H54 (cell line): ENCODE measurements at places on chromosomes 12 and 14.

DNA sequence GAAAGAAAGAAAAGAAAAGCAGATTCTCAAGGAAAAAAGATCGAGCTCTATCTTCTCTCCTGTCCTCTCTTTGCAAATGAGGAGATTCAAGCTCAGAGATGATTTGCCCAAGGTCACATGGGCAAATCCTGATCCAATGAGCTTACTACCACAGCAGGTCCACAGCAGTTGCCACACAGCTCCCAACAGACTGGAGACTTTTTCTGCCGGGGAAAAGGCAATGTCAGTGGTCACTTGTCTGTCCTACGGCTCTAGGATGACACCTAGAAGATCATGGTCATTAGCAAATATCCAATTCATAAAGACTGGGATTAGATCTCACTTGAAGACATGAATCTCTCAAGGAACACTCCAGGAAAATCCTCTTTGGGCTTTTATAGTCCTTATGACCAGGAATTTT lies 58.8 kb downstream of the TTC7B start:
- no peak for DNase-seq

DNA sequence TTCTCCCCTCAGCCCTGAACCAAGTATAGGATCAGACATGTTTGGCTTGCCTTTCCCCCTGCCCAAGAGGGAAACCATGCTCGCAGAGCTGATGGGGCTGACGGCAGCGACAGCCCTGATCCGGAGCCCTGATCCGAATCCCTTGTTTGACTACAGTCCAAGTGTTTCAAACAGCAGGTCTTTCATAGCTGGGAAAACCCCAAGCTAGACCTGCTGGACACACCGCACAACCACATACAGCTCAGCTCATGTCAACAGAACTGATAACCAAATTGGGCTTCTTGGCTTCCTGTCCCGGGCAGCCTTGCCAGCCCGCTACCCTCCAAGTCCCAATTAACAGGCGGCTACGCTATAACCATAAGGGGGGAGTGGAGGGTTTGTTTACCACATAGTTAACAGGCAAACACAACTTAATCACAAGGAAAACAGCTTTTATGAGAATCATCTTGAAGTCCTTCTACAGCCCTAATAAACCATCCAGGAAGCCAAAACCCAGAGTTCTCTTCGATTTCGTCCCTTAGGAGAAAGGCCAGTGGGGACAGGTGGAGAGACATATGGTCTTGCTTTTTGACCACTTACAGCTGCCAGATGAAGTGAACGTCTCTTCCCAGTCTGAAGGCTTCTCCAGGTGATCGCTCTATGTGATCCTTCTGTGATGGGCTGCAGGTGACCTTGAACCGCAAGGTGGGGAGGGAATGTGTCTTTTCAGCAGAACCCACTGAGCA lies 64.5 kb upstream of the MANSC4 start:
- DNase-seq: no peak

- no peak for DNase-seq
Measured at GRCh38 chr12:22635812-22636211, 10.8 kb downstream of the ETNK1 start.

DNA sequence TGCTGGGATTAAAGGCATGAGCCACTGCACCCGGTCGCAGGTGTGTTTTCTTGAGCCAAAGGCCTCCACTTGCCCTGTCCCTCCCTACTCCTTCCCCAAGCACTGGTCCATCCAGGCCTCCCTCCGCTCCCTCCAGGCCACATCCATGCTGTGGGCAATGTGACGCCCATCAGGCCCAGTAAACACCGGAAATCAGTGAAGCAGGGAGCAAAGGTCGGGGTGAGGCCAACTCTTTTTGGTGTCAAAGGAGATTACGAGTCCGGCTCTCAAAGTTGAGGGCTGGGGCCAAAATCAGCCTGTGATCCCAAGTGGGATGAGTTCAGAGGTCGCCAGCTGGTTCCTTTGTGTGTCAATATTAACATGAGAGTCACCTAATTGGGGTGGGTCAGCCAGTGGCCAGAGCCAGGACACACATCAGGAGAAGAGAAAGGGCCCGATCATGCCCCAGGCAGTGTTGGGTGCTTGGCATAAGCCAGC lies 195.7 kb downstream of the RBM19 start:
- no peak for DNase-seq

DNA sequence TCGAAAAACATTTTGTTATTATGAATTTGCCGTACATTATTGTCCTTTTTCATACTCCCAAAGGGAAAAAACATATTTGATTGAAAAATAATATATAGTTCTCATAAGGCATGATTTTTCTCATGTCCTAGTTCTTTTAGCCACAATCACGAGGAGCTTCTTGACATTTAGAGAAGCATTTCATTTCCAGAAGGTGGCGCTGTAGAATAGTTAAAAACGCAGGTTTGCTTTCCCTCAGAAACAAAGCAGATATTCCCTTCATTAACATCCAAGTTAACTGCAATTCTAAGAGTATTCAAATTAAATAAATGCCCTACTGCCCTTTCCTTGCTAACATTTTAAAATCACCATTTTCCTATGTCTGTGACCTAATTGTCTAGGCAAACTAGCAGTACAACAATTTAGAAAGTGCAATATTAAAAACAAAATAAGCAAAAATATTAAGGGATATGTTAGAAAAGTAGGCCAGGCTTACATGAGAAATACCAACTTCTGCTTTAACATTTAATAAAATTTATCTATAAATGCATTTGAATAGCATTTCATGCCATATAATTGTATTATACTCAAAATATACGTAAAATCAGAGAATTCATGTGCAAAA lies 10.9 kb upstream of the PIK3C2G start:
- DNase-seq: peak; percentile 2
